Stimulated activated CD8-positive, alpha-beta memory T cell treated with anti-CD3 and anti-CD28 coated beads, Interleukin-4, amount 100 ng/mL, for 1 hour (primary cell): ENCODE measurements at places on chromosomes 11 and 22.

- DNase-seq = no peak
Observed at GRCh38 chr11:74870485-74870884, 78.4 kb downstream of the XRRA1 start.

DNA sequence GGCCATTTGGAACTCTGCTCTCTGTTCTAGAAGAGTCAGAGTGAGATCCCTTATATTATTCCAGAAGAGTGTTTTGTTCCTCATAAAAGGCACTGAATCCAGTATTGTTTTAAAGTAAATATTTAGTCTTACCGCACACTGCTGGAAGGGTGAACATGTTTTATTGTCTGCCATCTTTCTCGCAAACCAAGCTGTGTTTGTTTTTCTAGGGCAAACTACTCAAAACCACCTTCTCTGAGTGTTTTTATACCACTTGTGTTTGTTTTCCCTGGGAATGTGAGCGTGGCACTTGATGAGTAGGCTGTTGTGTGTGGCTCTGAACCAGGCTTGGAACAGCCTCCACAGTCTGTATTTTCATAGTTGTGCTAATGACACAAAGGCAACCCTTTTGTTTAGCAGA, 89.8 kb downstream of the DBX1 start:
- no peak for DNase-seq

DNA sequence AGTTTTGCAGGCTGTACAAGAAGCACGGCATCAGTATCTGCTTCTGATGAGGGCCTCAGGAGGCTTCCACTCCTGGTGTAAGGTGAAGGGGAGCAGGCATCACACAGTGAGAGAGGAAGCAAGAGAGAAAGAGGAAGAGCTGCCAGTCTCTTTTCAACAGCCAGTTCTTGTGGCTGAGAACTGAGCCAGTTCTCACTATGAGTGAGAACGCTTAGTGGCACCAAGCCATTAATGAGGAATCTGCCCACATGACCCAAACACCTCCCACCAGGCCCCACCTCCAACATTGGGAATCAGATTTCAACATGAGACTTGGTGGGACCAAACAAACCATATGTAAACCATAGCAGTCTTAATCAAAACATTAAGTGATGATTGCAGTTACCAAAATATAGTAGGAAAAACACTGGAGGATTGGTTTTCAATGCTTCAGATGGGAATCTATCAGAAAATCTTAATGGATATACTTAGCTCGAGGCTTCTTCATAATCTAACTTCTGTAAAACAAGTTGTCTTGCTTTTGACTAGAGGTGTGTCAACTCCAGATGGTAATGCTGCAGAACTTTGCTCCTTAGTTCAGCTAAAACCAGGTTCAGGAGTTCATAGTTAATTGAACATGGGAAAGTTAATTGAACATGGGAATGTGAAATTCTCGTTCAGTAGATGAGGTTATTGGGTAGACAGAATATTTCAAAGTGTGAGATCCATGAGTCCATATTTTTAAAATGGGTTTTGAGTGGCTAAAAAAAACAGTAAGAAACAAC, 12.2 kb downstream of the FAR1 start:
- no peak for DNase-seq

DNA sequence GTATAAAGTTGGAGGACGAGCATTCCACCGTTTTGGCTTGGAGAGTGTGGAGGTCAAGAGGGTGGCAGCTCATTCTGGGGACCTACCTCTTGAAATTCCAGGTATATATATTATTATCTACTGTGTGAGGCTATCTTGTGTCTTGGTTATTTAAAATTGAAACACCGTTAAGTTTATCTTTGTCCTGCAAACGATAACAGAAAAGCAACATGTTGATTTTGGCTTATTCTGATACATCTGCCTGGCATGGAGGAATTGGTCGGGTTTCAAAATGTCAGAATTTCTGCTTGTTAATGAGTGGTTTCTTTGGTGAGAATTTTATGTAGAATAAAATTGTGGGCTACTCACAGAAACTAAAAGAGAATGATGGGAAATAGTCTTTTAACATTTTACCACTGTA, 54.4 kb downstream of the SVIP start:
- no peak for DNase-seq

- no peak for DNase-seq
Observed at GRCh38 chr22:21450858-21451353, 16.3 kb upstream of the TMEM191C start.

GRCh38 chr11:2886191-2886894, 768 bp upstream of the CDKN1C start:
- no peak for DNase-seq

DNA sequence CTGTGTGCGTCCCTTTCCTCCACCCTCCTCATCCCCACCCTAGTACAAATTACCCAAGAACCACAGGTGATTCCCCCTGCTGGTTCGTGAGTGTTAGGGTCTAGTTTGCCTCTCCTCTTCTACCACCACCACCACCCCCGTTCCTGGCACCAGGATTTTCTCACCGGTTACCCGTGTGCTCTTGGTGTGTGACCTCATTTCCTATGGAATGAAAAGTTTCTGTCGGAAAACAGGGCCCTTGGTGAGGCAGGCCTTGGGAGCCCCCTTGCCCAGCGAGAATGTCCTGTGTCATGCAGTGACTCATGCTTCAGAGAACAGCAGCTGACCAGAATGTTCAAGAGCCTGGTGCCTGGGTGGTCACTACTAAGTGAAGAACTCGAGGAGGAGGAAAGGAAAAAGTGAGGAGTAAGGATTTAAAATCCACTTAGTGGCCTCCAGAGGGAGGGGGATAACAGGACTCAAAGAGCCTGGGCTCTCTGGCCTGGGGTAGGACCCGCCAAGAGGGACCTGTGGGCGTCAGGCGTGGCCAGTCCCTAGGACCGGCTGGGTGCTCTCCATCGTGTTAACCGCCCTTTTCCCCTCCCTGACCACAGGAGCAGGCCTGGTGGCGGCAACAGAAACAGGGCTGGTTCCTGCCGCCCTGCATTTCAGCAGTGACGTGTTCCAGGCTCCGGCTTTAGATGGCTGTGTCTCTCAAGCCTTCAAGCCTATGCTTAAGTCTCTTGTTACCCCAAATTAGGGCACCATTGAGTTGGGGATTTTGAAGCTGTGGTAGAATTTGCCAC, 30.2 kb downstream of the C22orf31 start:
- DNase-seq = no peak

GRCh38 chr11:112017538-112017937, 7.7 kb upstream of the DLAT start:
- DNase-seq = no peak

DNA sequence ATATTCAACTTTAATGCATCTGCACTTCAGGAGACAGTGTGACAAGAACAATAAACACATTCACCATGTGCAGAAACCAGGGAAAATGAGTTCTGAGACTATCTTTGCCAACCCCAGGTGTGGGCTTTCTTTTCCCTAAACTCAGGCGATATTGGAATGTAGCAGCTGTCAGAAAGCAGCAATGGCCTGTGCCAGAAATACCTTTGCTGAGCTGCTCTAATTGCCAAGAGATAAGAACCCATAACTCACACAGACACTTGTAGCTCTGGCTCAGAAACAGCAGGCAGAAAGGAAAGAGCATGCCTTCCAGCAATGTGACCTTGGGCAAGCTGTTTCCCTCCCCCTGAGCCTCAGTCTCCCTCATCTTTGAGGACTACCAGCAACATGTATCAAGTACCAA, 77.6 kb downstream of the PLEKHA7 start:
- DNase-seq = no peak

GRCh38 chr11:16380941-16381568, 24.7 kb upstream of the SOX6 start:
- no peak for DNase-seq

- no peak for DNase-seq
Observed at GRCh38 chr11:14566331-14567063, 46.3 kb upstream of the PSMA1 start.

DNA sequence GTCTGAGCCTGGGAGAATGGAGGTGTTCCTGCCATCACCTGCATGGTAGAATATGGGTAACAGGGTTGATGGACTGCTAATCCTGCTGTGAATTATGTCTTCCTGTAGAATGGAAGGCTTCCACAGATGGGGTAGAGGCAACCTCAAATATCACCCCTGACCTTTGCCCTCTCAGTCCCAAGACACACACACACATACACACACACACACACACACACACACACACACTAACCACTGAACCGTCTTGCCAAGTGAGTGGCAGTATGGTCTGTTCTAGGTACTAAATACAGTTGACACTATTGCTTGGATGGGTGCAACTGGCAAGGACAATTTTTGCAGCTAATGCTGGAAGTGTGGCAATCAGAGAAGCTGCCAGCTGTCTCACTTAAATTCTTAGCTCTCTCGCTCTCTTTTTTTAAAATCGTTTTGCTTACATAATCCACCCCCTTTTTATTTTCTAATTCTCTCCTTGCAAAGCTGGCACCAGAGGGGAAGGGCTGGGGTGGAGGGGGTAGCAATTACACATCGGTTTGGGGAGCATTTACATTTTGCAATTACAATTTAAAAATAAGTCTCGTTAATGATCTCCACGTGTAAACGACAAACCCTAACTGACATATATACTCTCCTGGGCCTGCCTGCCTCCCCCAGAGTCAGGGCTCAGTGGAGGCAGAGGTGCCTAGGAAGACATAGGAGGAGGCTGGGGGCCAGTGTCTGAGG, 162.6 kb downstream of the FEZ1 start:
- no peak for DNase-seq

DNA sequence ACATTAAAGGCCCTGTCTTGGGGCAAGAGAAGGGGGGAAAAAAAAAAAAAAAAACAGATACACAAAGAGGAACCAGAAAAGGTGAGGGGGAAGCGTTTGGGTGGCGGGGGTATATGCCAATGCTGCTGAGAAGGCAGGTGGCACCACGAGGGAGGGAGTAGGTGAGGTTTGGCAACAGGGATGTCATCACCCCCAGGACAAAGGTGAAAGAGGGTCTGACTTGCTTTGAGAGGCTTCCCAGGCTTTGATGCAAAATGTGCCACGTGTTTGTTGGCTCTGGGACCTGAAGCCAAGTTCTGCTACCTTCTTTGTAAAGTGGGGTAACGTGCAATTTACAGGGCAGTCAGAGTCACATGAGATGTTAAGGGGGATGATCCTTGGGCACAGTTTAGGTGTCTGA, 4.1 kb downstream of the YPEL1 start:
- DNase-seq = no peak

DNA sequence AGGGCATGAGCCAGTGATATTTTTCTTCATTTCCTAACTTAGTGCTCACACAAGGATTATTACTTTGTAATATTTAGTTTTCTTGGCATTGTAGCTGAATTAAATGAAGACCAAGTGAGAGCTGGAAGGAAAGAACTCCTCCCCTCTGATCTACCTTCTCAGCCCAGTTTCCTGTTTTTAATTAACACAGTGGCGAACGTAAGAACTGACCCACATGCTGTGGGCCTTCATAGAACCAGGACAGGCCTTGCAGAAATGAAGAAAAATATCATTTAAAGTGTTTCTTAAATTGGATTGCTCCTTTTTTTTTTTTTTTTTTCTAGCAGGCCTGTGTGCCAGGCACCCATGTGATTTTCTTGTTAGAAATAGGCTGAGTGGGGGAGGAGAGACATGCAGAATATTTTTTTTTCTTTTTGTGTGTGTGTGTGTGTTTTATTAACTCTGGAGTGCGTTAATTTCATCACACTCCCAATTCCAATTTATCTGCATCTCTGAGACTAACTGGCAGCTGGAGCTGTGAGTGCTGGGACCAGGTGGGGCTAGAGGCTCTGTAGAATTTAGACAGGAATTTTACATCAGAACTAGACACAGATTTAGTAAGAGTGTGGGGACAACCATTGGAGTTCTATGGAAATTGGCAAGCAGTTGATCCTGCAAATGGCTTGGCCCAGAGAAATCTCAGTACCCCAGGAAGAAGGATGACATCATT, 320.5 kb downstream of the DDX10 start:
- no peak for DNase-seq

DNA sequence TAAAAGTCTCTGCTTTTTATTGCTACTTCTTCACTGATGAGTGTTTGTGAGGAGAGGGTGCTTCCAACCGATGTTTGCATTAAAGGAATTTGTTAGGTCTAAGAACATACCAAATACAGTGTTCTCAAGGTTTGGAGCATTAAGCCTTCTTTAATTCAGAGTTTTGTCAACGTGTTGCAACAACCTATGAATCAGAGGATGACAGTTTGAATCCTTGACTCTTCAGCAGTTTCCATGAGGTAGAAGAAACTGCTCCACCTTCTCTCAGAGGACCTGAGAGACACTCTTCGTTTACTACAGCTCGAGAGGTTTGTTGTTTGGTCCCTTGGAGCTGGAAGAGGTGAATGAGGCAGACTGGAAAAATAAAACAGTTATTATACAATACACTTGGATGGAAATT, 55.7 kb downstream of the NCAM1 start:
- DNase-seq = no peak

GRCh38 chr11:118768690-118769089, 22.3 kb downstream of the DDX6 start:
- no peak for DNase-seq

- no peak for DNase-seq
Observed at GRCh38 chr11:102111011-102111786, 952 bp downstream of the YAP1 start.

- DNase-seq = no peak
Observed at GRCh38 chr11:69770540-69770939, 4.6 kb downstream of the FGF4 start.

- no peak for DNase-seq
Observed at GRCh38 chr11:69354545-69354897, 60.6 kb downstream of the MYEOV start.

DNA sequence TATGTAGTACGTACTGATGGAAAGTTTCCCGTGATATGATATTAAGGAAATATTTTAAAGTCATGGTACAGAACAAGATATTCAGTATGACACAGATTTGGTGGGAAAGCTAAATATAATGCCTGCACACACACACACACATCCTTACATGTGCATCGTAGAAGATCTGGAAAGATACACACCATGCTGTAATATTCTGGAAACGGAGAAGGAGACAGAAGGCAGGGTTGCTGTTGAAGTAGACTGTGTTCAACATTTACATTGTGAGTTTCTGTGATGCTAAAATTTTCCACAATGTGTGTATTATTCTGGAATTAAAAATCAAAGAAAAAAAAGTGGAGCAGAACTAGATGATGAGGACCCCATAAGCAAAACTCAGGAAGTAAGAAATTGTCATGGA, 118.0 kb downstream of the RRAS2 start:
- DNase-seq = no peak

GRCh38 chr11:10878408-10879214, 20.8 kb upstream of the ZBED5 start:
- no peak for DNase-seq

DNA sequence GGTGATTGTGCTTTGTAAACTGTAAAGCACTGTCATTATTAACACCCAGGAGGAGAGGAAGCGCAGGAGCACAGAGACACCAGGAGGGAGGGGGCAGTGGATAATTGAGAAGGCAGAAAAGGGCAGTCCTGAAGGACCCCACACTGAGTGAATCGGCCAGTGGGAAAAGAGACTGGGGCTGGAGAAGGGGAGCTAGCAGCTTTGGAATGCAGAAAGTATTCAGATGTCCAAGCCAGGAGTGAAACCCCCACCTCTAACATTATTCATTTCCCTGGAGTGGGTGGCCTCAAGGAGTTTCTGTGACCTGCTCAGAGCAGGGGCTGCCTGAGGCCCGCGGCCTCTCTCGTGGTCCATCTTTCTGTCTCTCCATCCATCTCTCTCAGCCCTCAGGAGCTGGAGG, 38.0 kb upstream of the CDON start:
- DNase-seq = no peak

GRCh38 chr22:48976556-48977535, 850.8 kb downstream of the BRD1 start:
- DNase-seq = no peak

GRCh38 chr11:129331217-129331616, 44.4 kb upstream of the BARX2 start:
- DNase-seq = no peak
